Breast epithelium (tissue), 4 donors: ENCODE measurements at places on chromosomes 1 and 21. TPM values are rescaled to one million over a fixed set of nuclear protein-coding genes. Genes with fewer than 3 reads are reported as not detected.

GRCh38 chr1:22041505-22041904, 11.0 kb upstream of the CDC42 start:
- H3K27ac ChIP-seq: no peak overlapping the region
- H3K27me3 ChIP-seq: no peaks in the 10 kb centered on the region
- no peak overlapping the region for H3K4me3 ChIP-seq
- DNase-seq: no peak
- peaks cover 12% of the 10 kb centered on the region for H3K4me1 ChIP-seq

Gene TPTE
- total RNA-seq: not detected

Gene PROX1
- total RNA-seq: 5.7 TPM

- no peaks in the 10 kb centered on the region for H3K4me1 ChIP-seq
- H3K36me3 ChIP-seq: no peaks in the 10 kb centered on the region
- H3K27ac ChIP-seq: no peak overlapping the region
- H3K4me3 ChIP-seq: no peak overlapping the region
Measured at GRCh38 chr1:147721716-147722115, 38.7 kb downstream of the GJA5 start.

DNA sequence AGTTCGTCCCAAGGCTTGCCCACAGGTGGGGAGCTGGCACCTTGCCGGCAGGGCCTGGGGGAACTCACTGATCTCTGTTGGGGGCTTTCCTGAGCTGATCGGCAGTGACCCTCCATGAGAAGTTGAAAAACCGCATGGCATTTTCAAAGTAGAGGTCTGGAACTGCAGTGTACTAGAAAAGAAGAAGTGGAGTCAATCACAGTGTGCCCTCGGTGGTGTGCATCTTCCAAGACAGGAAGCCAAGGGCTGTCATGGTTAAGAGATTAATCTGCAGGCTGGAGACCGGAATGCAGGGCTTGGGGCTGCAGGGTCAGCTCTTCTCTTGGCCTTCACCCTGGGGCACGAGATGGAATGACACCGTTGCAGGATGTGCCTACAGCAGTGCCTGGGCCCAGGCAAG, 56.8 kb downstream of the ECE1 start:
- H3K4me1 ChIP-seq: no peaks in the 10 kb centered on the region
- H3K4me3 ChIP-seq: no peak overlapping the region
- H3K27ac ChIP-seq: no peak overlapping the region
- H3K36me3 ChIP-seq: no peaks in the 10 kb centered on the region
- no peaks in the 10 kb centered on the region for H3K27me3 ChIP-seq
- DNase-seq: no peak

Gene TDRD10
- total RNA-seq: 5.6 TPM

GRCh38 chr1:222813866-222814535, 838 bp upstream of the DISP1 start:
- no peaks in the 10 kb centered on the region for H3K4me1 ChIP-seq
- H3K4me3 ChIP-seq: peak overlapping the region; percentile 78
- DNase-seq: no peak
- peak overlapping the region; percentile 94 for H3K27ac ChIP-seq

Gene PRAMEF12
- not detected for total RNA-seq

DNA sequence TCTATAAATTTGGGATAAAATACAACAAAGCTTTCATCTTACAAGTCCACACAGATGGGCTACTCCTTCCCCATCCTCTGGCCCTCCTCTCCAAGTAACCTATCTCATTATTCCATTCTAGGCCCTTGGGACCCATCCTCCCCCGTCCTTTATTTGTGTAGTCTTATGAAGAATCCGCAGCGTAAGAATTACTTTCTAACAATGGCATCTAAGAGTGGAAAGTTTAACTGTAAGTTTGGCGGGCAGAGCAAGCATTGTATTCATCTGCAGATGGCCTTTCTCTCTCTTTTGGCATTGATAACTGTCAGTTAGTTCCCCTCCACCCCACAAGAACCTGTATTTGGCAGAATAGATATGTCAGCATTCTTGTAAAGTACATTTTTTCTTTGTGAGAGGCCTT, 91.9 kb upstream of the TSPAN2 start:
- DNase-seq: no peak
- H3K4me3 ChIP-seq: no peak overlapping the region
